Stimulated activated memory B cell treated with anti-CD40 and anti-IgM and Interleukin-4, amounts not matched to agents 10 μg/mL and 1 μg/mL and 100 μg/mL, for 72 hours (primary cell): ENCODE measurements at places on chromosomes 1 and 21.

GRCh38 chr1:164673584-164674214, 114.7 kb downstream of the PBX1 start:
- ATAC-seq, result no peak

DNA sequence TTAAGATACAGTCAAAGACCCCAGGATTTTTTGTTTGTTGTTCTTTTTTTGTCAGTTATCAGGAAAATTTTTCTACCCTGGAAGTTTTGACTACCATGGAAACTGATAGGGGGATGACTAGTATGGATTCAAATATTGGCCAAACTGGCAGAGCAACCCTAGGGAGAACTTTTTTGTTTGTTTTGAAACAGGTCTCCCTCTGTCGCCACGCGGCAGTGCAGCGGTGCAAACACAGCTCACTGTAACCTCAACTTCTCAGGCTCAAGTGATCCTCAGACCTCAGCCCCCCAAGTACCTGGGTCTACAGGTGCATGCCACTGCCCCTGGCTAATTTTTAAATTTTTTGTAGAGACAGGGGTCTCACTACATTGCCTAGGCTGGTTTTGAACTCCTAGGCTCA, 46.6 kb downstream of the TOR3A start:
- no peak for ATAC-seq

DNA sequence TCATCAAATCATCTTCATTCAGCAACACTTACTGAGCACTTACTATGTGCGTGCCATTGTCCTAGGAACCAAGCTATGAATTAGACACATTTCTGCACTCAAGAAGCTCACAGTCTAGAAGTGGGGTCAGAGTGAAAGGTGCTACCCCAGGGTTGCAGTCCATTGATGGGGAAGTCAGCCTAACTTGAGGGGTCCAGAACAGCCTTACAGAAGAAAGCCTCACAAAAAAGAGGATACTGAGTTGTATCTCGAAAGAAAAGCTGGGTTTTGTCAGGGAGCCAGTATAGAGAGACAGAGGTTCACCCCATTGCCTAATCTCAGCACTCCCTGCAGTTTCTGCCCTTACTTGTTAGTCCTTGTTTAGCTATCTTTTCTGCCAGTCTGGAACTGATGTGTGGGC, 153.1 kb upstream of the JUN start:
- no peak for ATAC-seq

DNA sequence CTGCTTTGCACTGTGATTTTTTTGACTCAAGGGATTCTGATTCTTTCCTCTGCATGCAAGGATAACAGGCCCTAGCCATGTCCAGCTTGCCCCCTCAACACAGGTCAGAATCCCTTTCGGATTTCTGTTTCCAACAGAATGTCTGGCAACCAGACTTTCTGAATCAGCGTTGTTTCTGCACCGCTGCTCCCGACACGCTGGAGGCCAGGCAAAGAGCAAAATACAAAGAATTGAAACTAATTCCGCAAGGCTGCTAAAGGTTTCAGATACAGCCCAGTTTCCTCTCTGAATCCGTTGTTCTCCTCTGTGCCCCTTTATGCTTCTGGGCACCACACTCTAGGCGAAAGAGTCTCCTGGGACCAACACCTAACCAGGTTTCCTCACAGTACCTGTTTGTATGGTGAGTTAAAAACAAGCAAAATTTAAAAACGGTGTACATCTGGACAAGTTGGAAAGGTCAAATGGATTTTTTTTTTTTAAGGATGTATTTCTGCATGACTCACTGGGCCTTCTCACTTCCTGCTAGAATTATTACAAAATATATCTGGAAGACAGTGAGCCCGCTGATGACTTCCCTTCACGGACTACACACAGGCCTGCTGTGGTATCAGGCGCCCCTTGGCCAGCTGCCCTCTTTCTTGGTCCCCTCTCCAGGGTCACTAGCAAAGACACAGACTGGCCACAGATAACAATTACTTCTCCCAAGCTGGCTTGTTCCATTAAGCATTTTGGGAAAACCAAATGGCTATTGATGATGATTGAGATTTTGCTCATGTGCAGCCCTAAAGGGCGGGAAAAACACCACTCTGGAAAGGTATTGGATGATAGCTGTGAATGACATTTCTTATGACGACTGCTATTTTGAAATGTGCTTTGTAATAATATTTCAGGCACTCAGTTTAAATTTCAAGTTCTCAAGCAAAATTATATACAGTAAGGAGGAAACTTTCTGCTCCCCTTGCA, 118.3 kb downstream of the TGFB2 start:
- ATAC-seq, result no peak

DNA sequence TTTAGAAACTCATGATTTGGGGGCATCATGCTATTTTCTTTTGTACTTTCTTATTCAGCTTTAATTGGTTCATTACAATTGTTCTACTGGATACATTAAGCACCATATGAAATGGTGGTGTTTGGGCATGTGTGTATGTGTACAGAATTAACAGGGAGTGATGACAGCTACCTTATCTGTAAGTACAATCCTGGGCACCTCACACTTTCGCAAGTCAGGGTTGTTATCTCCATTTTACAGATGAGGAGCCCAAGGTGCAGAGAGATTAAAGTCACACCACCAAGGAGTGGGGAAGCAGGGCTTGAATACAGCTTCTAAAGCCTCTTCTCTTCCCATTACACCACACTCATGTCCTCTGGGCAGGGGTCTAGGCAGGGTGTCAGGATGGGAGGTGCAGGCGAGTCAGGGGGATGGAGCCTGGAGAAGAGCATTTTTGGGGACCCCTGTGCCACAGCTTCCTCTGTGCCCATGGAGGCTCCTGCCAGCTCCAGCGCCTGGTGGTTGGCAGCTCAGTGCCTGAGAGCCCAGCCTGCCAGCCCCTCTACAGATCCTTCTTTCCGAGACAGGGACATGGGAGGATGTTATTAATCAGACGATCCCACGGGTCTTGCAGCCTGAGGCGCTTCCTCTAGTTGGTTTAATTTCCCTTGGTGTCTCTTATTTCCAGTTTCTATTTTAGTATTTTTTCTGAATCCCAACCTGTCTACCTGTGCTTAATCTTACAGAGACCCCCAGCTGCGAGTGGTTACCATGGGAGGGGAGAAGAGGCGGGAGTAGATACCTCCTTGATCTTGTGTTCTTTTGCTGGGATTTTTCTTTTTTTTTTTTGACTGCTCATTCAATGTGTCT, 126.2 kb upstream of the CD34 start:
- no peak for ATAC-seq

GRCh38 chr1:203609979-203610493, 16.6 kb upstream of the ATP2B4 start:
- ATAC-seq, result no peak
